Mesothelial cell of epicardium (in vitro differentiated cells): ENCODE measurements at places on chromosomes 4 and X. TPM values are rescaled to one million over a fixed set of nuclear protein-coding genes. Genes with fewer than 3 reads are reported as not detected.

Gene CC2D2A
- total RNA-seq: 20.8 to 24.0 TPM (median 20.9 TPM) in 3 replicates

Gene PPBP
- not detected in 3 replicates for total RNA-seq

Gene MBTPS2
- total RNA-seq: 20.8 to 22.1 TPM (median 21.1 TPM) in 3 replicates

Gene STPG2
- 0.85 to 0.97 TPM (median 0.88 TPM) in 3 replicates for total RNA-seq

Gene CSTF2
- 15.4 to 18.4 TPM (median 16.3 TPM) in 3 replicates for total RNA-seq

Gene HSFX1
- 1.9 to 2.1 TPM (median 2.0 TPM) in 3 replicates for total RNA-seq

Gene HS3ST1
- 3.4 to 6.2 TPM (median 5.6 TPM) in 3 replicates for total RNA-seq

Gene USP26
- total RNA-seq: not detected in 3 replicates

Gene NWD2
- total RNA-seq: 0.02 TPM in 2 of 3 replicates, not detected in the other

Gene PAGE5
- total RNA-seq: not detected in 3 replicates

Gene GAGE12E
- total RNA-seq: not detected in 3 replicates

Gene SUV39H1
- total RNA-seq: 5.3 to 6.3 TPM (median 5.4 TPM) in 3 replicates
